Stimulated activated CD8-positive, alpha-beta memory T cell treated with anti-CD3 and anti-CD28 coated beads, Interleukin-4, amount 100 ng/mL, for 4 hours (primary cell): ENCODE measurements at places on chromosomes 1 and 21.

DNA sequence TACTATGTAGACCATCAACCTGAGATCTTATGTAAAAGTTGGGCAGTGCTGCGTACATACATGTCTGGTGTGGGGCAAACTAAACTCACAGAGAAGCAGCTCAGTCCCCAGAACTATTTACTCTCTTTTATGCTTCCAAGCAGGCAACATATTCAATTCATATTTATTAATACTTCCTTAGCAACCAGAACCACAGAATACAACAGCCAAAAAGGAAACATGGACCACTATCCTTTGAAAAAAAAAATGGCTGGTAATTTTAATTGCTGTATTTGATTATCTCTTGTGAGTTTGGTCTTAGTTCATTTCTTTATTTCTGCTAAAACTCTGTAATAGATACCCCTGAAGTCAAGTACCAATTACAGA, 1.5 kb upstream of the PPP1R15B start:
- DNase-seq = no peak

DNA sequence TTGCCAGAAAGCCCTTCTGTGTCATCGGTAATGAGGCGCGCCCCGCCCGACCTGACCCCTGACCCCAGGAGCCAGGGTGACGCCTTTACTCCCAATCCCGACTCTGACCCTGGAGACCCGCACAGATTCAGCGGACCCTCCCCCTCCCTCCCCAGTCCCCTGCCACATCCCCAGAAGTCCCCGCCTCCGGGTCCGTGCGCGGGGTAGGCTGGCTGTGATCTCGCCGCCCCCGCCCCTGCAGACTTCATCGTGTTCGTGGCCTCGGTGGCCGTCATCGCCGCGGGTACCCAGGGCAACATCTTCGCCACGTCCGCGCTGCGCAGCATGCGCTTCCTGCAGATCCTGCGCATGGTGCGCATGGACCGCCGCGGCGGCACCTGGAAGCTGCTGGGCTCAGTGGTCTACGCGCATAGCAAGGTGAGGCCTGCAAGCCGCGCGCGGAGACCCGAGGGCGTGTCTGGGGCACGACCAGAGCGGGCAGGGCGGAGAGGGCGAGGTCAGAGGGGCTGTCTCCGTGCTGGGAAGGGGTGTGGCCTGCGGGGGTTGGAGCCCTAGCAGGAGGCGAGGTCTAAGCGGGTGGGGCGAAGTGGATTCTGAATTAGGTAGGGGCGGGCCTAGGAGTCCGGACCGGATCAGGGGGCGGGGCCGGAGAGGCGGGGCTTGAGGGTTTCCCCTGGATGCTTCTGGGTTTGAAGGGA, 34.8 kb downstream of the KCNQ4 start:
- peak; percentile 71 for DNase-seq

GRCh38 chr1:169812131-169812530, 17.4 kb upstream of the METTL18 start:
- no peak for DNase-seq

- DNase-seq = no peak
These were observed 136.2 kb downstream of the ZC3H11B start for GRCh38 chr1:219476716-219477115.

GRCh38 chr1:118148034-118148433, 37.0 kb downstream of the SPAG17 start:
- DNase-seq = no peak

- no peak for DNase-seq
These were observed 265.9 kb downstream of the PRDM2 start for GRCh38 chr1:13965770-13966398.

GRCh38 chr1:17272646-17273045, 23.7 kb downstream of the PADI3 start:
- no peak for DNase-seq

- DNase-seq = no peak
These were observed 232.3 kb downstream of the HMCN1 start for GRCh38 chr1:185966471-185966870.

DNA sequence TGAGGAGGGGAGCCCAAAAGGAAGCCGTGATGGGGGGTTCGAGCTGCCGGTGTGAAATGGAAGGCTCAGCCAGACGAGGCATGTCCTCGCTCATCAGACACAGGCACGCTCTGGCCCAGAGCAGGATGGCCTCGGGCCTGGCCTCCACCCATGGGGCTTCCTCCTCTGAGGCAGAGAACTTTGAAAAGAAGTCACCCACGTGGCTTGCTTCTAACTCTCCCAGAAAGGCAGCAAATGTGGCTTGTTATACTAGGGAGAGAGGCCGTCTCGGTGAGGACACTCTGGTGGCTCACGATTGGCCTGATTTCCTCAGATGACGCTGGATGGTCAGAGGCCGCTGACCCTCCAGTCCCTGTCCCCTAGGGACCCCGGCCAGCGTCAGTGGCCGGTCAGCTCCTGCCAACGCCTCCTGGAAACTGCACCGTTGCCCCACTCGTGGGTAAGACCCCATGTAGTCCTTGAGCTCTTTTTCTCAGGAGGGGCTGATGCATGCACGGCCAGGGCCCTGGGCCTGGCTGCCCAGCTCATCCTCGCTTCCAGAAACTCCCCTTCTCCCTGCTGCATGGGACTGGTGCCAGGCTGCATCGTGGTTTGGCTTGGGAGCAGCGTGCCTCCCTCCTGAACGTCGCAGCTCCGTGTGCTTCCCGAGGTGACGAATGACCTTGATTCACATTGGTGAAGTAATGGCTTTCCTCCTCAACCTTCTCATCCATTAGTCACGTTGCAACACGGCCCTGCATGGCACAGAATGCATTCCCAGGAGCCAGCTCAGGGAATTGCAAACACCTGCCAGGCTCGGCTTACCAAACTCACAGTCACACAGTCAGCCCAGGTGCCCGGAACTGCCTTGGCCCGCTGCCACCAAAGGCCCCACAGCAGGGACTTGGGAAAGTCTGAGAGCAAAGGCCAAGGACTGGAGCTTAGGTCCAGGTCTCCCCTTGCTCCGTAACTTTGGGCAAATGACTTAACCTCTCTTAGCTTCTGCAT, 58.8 kb downstream of the TOMM20 start:
- no peak for DNase-seq

GRCh38 chr1:67166196-67166595, at the start of gene IL23R:
Gene IL23R (plus strand): TSS chr1:67166454. CDS start chr1:67168121, 1,667 bp downstream.
- DNase-seq = no peak

DNA sequence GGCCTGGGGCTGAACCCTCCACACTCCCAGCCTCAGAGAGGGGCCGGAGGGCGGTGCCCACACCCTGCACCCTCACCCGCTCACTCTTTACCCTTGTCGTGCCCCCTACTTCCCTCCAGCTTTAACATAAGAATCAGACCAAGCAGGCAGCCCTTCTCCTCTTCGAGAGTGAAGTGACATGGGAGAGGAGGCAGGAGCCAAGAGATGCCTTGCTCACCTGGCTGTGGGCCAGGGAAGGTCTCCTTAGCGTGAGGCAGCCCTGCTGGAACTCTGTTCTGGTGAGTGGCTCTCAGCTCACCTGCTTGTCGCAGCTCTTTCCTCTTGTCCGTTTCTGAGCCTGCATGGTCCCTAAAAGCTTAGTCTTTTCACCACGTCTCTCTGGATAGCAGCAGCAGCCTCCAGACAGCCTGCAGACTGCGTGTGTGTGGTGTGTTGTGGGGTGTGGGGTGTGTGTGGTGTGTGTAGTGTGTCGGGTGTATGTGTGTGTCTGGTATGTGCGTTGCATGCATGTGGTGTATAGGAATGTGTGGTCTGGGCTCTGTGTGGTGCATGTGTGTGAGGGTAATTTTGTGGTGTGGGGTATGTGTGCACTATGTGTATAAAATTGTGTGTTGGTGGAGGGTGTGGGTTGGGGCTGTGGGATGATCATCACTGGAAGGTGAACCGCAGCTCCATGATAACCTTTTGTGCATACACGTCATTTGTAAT, 86.7 kb downstream of the CCDC185 start:
- DNase-seq = no peak

DNA sequence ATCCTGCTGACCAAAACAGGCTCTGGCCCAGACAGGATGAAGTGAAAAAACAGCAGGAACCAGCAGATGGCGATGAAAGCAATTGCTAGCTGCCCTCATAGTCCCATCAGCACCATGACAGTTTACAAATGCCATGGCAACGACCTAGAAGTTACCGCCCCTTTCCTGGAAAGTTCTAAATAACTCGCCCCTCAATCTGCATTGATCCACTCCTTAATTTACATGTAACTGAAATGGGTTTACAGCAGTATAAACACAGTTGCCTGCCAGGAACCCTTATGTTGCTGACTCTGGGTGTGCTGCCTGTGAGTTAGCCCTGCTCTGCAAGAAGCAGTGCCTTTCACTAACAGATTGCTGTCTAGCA, 65.5 kb upstream of the CR1L start:
- DNase-seq = no peak

- DNase-seq = no peak
These were observed 89.7 kb upstream of the IFFO2 start for GRCh38 chr1:19045898-19046880.

- DNase-seq = no peak
These were observed 7.7 kb upstream of the CLIC4 start for GRCh38 chr1:24737368-24738117.

GRCh38 chr1:12376236-12377045, 146.6 kb downstream of the VPS13D start:
- no peak for DNase-seq

DNA sequence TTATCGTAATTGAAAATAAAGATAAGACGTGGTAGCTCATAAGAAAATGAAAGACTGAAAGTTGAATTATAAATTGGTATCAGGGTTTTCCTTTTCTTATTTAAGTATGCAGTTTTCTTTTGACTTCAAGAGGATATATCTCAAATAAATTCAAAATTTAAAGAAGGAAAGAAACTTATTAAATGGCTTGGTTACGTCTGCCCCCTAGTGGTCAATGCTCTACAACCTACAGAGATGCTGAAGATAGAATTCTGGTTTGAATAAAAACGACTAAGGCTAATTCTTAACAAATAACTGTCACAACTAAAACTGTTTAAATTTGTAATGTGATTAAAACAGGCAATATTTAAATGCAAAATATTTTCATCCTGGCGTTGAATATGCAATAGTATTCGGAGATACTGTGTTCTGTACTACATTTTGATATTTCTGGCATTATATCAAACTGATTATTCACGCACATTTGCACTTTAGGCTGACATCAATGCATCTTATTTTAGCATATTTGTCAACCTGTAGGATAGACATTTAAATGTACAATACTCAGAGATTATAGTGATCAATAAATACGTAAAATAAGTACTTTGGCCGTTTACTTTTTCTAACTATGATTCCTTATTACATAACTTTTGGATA, 26.8 kb downstream of the IFI44 start:
- no peak for DNase-seq

DNA sequence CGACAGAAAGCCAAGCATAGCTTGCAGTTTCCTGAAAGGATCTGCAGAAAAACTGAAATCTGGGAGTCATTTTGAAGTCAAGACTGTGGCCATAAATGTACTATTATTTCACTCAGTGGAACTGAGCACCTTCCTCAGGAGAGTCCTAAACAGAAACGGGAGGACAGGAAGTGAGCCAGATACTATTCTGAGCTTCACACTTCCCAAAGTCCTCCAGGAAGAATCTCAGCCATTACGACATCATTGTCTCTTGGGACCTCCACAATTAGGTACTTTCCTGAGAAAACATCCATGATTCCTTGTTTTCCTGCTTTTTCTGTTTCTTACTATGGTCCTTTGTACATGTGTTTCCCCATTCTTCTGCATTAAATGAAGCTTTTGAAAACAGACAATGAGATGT, 299.2 kb upstream of the USP25 start:
- DNase-seq = no peak

- no peak for DNase-seq
These were observed 11.2 kb upstream of the FGGY start for GRCh38 chr1:59285691-59286090.

- no peak for DNase-seq
These were observed 256.3 kb upstream of the IRF2BP2 start for GRCh38 chr1:234866007-234866866.

DNA sequence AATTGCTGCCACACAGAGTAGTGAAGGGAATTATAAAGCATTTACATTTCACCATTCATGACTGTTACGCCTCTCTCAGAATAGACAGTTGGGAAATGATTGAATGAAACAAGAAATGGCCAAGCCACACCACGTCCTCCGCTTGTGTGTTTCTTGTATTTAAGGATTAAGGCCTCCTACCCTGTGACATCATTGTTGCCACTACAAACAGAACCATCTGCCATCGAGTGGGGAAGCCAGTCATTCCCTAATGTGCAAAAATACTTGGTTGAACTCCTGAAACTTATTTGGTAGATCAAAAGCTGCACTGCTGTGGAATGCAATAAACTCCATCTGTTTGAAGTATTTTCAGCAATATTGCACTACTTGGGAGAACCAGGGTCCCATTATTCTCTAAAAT, 99.0 kb upstream of the C1orf105 start:
- DNase-seq = no peak

- no peak for DNase-seq
These were observed 100.8 kb upstream of the DSCAM start for GRCh38 chr21:40947713-40948112.

DNA sequence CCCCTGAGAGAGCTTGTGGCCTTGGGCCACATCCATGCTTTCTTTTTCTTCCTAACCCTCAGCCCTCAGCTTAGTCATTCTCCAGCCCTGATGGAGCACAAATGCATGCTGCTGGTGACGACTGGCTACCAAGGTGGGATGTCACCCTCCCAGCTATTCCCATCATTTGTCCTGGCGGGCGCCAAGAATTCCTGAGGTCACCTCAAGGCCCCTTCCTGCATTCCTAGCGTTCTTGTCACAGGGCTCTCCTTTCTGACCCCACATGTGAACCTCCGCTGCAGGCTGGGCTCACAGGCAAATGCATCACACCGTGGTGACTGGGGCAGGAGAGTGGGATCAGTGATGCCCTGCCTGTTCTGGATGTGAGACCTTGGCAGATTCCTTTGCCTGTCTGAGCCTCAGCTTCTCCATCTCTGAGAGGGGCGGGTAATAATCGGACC, 53.4 kb upstream of the IFFO2 start:
- no peak for DNase-seq

DNA sequence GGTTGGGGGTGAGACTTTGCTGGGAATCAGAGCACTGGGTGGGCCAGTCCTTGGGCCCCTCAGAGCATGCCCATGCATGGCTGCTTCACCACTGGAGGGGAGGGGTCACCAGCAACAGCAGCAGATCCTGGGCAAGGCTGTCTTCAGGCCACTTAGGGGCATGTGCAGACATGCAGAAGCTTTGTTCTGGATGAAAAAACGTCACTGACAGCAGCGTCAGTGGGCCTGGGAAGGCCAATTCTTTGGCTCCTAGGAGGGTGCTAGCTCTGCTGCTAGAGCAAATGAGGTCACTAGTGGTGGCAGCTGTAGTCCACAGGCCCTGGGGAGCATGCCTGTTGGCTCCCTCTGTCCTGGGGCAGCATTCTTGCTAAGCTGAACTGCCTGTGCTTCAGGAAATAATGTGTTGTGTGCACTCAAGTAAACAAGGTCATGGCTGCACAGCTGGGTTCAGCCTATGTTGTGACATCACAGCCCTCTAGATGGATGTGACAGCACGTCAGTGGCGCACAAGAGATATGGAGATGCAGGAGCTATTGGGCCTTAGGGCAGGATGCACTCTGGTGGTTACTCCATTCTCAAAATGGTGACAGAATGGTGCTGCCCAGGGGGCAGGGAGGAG, 27.0 kb downstream of the ZC3H11B start:
- DNase-seq = no peak

- no peak for DNase-seq
These were observed 20.1 kb downstream of the FMO3 start for GRCh38 chr1:171110621-171111326.
